ENCODE measurements at places on chromosomes 5 and 9. TPM values are rescaled to one million over a fixed set of nuclear protein-coding genes. Genes with fewer than 3 reads are reported as not detected.

DNA sequence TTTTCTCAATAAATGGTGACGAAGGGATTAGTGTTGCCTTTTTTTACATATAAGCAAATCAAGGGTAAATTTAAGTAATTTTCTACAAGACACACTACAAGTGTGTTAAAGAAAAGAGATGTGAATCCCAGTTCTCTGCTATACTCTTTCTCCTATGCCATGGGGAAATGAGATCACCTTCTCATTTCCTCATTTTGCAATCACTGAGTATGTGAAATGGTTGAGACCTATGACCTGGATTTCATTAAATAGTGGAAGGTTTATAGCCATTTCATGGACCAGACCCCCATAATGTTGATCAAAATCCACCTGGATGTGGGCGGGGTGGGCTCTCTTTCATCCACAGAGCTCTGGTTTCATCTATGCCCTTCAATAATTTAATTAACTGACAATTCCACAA lies 66.9 kb upstream of the SLIT3 start:
- DNase-seq: no peak

ARID3C gene
- total RNA-seq: 0.33 TPM

PCDH12 gene
- total RNA-seq: not detected

DNA sequence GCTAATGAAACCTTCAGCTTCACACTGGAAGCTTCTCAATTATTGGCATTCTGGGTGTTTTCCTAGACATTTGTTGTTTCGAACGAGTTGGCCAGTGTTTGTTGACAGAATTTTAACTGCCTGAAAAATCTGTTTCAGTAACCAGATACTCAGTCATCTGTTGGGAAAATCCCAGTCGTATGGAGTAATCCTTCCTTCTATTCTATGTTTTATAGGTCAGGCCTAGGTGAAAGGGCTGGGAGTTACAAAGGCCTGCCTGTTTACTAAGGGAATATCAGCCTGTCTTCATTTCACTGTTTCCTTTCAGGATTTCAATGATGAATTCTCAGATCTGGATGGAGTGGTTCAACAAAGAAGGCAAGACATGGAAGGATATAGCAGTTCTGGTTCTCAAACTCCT lies 59.9 kb downstream of the GRAMD2B start:
- no peak for DNase-seq

- no peak for DNase-seq
Observed at GRCh38 chr5:6602441-6602840, 30.4 kb downstream of the NSUN2 start.

ZFP62 gene
- total RNA-seq: 17.8 TPM

- no peak for DNase-seq
Observed at GRCh38 chr5:177595991-177596774, 3.7 kb upstream of the B4GALT7 start.

TMEM174 gene
- not detected for total RNA-seq

- DNase-seq: no peak
Observed at GRCh38 chr9:113612828-113613227, 149.3 kb downstream of the RGS3 start.

DNA sequence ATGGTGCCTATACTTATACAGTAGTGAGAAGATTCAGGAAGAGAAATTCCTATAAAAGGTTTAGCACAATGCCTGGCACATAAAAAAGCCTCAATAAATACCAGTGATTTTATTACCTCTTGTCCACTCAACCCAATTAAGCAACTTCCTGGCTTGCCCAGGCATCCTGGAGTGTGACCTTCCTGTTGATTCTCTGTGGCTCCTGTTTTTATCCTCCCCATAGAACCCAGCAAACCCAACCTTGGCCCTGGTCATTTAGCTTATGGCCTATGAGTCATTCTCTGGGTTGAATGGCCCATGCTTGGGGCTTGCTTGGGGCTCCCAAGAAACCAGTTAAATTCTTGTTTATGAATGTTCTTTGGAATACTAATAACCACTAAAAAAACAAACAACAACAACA lies 21.4 kb upstream of the SPARC start:
- peak; percentile 35 for DNase-seq

IFNK gene
- not detected for total RNA-seq

DNA sequence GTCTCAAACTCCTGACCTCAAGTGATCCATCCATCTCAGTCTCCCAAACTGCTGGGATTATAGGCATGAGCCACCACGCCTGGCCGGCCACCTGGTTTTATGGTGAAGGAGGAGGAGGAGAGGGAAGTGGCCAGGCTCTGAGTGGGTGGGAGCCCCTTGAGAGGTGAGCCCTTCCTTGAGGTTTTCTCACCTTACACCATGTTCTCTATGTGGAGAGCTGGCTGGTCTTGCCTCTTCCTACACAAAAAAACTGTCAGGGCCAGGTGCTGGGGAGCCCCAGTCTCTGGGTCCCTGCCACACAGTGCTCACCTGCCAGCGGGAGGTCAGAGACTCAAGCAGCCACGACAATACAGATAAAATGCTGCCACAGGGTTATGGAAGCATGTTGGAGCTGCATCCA lies 18.1 kb downstream of the SWI5 start:
- no peak for DNase-seq

DNA sequence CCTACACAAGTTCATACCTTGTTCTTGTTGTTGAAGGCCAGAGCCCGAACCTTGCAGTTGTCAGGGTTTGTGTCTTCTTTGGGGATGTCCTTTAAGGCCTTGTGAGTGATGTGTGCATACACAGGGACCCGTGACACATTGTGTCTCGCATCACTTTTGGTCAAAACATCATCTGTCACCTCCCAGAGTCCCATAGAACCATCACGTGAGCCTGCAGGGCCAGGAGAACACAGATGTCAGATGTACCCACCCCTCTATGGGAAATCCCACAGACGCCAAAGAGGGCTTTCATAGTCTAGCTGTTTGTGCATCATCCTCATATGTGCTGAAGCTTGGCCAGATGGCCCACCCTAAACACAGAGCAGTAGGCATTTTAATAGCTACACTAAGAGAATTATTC lies 28.2 kb downstream of the DCAF12 start:
- no peak for DNase-seq

GRCh38 chr9:89912605-89912953 lies 307.8 kb downstream of the GADD45G start:
- DNase-seq: no peak

GRCh38 chr9:81680006-81680405 lies 9.3 kb downstream of the TLE1 start:
- DNase-seq: no peak

GRCh38 chr9:114606597-114607207 lies 4.4 kb upstream of the TMEM268 start:
- no peak for DNase-seq

DNA sequence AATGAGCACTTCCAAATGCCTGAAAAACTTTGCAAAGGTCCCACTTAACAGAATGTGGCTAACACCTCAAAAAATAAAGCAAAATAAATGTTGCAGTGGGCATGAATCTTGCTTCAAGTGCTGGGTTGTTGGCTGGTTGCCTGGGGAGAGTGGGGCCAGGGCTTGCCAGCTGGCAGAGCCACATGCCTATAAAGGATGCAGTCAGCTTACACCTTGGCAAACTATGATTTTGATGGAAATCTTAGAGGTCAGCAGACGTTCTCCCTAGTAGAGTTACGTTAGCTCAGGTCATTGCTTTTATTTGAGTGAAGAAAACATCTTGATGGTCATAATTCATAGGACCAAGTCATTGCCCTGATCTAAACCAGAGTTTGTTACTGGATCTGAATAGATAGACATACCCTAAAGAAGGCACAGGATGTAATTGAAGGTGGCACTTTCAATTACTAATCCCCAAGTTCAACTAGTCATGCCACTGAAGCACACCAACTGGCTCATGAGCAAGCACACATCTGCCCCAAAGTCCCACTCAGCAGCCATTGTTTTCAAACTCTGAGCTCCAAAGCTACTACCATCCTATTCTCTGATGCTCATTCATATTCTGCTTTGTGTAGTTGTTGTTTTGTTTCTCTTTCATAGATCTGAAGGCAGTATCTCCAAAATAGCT lies 51.2 kb upstream of the ZSWIM6 start:
- no peak for DNase-seq

DNA sequence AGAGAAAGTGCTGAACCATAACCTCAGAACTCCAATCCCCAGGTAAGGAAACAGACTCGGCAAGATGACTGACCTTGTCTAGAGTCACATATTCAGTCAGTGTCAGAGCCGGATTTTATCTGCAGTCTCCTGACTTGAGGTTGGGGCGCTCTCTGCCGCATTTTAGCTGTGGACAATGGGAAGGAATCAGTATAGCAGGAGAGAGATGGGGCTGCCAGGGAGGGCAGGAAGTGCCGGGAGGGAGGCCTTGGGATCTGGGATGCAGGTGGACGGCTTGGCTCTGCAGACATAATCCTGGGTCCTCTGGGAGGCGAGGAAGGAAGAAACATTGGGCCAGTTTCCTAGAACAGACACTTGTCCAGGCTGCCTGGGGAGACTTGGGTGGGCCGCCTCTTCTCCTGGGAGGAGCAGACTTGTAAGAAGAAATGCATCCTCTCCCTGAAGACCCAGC lies 39.7 kb upstream of the COL15A1 start:
- DNase-seq: no peak

FIBCD1 gene
- 16.3 TPM for total RNA-seq

GRCh38 chr9:17521100-17521855 lies 57.6 kb upstream of the SH3GL2 start:
- no peak for DNase-seq

- no peak for DNase-seq
Observed at GRCh38 chr9:89454498-89455355, 43.2 kb downstream of the SEMA4D start.

Data from Panc1 (cell line).